ENCODE measurements at places on chromosomes 6 and 20.

- no peak for DNase-seq
Measured at GRCh38 chr6:150764334-150765066, 101.0 kb upstream of the MTHFD1L start.

GRCh38 chr20:51067792-51068191 lies 44.9 kb upstream of the KCNG1 start:
- no peak for DNase-seq

- no peak for DNase-seq
Measured at GRCh38 chr6:87049779-87050178, 45.1 kb downstream of the CGA start.

- DNase-seq, result no peak
Measured at GRCh38 chr20:52918311-52918710, 53.8 kb upstream of the TSHZ2 start.

DNA sequence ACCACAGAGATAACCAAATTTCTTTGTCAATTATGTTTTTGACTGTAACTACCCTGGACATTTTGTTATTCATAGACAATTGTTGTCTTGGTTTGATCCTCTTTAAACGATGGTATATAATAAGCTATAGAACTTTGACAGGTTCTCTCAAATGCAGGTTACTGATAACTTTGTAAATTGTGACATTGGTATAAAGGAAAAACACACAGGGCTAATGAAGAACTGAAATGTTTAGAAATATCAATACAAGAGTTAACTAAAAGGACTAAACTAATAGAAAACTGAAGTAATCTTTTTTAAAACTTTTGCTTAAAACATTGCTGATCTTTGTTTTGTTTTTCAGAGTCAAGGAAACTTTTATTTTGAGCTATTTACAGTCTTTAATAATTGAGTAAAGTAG lies 124.8 kb downstream of the TPBG start:
- DNase-seq, result no peak

DNA sequence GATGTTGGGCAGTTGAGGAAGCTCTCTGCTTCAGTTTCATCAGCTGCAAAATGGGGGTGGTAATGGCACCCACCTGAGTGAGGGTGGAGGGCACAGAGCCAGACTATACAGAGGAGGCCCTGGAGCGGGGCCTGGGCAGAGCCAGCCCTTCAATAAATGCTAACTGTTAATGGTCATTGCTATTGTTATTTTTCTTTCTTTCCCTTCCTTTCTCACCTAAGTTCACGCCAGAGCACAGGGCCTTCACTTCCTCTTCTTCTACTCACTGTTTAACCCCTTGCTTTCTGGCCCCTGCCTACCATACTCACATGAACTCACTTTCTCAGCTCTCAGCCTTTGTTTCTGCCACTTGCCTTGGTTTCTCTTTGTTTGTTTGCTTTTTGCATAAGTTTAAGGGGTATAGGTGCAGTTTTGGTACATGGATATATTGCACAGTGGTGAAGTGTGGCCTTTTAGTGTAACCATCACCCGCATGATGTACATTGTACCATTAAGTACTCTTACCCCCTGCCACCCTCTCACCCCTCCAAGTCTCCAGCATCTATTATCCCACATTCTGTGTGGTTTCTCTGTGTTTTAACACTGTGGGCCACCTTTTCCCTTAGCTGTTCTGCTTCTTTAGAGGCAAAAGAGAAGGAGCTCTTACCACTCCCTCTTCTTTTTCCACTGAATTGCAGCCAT lies 7.5 kb upstream of the RREB1 start:
- DNase-seq, result no peak

DNA sequence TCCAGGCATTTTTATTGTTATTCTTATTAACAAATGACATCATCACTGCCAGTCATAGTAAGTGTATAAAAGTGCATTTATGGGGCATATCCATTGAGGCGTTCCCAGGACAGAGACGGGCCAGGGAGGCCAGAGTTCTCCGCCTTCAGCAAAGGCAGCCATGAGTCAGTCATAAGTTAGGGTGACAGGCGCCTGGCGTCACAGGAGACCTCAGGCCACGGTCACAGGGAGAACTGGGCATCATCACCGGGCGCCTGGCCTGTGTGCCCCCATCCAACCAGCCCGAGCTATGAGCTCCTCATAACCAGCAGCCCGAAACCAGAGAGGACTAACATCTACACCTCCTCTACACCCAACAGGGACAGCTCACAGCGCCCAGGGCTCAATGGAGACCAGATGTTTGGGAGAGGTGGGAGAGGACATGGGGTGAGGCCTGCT lies 259.2 kb downstream of the DLL1 start:
- DNase-seq, result no peak

DNA sequence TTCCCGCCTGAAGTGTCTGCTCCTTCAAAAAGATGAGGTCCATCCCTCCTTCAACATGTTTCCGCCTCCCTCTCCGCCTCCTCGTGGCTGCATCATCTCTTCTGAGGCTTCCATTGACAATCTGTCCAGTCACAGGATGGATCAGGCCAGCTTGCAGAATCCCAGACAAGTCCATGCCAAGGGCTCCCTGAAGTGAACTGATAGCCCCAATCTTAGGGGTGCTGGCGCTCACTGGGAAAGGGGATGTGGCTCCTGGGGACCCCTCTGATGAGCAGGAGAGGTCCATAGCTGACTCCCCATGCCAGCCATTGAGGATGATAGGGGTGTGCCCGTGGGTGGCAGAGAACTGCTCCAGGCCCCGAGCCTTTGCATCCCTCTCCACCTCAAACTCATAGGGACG lies 48.6 kb upstream of the EMILIN3 start:
- no peak for DNase-seq

- no peak for DNase-seq
Measured at GRCh38 chr20:1891263-1892118, 3.7 kb upstream of the SIRPA start.

DNA sequence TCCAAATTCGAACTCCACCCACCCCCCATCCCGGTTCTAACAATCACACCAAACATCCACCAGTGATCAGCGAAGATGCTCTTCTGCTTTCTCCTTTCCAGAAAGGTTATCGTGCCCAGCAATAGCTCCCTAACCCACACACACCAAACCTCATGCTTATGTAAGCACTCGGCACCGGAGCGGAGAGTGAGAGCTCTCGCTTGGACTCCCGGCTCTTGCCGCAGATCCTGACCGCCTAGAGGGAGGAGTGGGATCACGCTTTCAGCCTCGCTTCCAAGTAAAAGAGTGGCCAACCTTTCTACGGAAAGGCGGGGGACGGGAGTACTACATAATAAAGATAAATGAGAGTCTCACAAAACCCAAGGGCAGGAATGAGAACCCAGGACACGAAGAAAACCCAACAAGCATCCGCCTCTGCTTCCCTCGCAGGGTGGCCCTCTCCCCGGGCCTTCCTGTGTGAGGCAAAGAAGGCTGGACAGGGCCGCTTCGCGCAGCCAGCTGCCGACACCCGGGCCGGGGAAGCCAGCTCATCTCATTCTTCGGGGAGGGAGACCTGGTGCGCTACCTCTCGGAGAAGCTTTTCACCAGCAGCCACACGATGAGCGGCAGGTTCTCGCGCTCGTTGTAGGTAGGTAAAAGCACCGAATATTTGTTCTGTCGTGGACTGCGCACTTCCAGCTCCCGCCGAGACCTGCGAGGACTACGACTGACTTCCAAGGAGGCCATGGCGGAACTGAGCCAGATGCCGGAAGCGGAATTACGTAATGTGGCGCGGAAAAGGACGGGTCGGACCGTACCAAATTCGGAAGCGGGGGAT lies at the start of gene DPM1:
Gene DPM1, minus strand, starts transcription at position 735 of the 817 bp plus-strand sequence. Its CDS starts 9 bp downstream, at position 726.
- DNase-seq, result peak; percentile 95

DNA sequence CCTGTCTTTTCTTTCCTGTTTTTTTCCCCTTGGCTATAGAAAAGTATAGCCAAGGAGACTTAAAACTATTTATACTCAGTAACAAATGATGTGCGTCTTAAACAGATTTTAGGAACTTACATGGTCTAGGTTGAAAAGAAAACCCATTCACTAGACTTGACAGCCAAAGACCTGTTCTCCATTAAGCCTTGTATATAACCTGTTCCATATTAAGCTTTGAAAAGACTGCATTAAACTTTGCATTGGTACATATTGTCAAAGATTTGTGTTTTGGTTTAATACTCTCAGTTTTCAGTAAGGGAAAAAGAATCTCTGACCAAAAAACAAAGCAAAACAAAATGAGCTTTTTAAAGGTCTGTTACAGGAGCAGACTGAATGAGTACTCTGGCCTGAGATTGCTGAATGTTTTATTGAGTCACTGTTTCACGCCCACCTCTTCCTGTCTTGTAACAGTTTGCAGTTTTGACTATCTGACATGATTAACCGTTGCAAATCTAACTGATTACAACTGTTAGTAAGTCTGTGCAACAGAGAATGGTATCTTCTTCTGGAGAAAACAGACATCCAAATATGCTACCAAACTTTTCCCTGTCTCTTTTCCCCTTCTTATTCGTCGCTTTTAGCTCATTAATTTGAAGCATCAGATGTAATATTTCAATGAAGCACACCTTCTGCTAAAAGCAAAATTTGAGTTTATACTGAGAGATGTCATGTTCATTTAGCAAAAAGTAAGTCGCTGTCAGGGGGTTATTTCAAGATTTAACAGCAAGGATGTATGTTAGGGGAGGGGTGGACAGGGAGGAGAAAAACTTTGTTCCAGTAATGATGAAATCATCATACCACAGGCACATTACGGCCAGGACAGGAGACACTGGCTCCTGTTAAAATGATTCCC lies 59.1 kb upstream of the SUPT3H start:
- no peak for DNase-seq

- no peak for DNase-seq
Measured at GRCh38 chr20:34871966-34872621, 562 bp downstream of the GGT7 start.

GRCh38 chr6:4287811-4288244 lies 152.5 kb upstream of the ECI2 start:
- no peak for DNase-seq

- DNase-seq, result no peak
Measured at GRCh38 chr6:157644043-157644810, 178.8 kb upstream of the SNX9 start.

GRCh38 chr6:31580807-31581433 lies 1.3 kb downstream of the LTB start:
- DNase-seq, result peak; percentile 69

DNA sequence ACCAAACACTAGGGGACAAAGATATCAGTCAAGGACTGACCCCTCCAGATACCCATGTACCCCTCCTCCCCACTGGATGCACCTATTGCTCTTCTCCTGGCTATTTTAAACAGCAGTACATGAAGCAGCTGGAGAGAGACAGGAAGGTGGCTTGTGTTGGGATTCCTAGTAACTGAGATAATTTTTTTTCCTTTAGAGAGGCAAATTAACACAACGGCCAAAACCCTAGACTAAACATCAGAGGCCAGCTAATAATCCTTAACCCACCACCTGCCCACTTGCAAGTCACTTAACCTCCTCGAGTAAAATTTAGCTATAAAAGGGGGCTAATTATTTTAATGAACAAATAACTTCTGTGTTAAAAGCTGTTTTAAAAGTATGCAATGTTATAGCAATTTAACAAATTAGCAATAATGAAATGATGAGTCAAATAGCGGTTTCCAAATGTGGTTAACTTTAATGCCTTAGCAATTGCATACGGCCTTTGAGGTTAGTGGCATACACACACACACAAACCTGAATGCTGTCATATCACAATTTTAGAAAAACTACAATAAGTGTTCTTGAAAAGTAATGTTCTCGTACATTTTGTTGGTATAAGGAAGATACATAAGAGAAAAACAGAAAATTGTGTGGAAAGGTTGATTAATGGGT lies 151.7 kb downstream of the FRK start:
- no peak for DNase-seq

DNA sequence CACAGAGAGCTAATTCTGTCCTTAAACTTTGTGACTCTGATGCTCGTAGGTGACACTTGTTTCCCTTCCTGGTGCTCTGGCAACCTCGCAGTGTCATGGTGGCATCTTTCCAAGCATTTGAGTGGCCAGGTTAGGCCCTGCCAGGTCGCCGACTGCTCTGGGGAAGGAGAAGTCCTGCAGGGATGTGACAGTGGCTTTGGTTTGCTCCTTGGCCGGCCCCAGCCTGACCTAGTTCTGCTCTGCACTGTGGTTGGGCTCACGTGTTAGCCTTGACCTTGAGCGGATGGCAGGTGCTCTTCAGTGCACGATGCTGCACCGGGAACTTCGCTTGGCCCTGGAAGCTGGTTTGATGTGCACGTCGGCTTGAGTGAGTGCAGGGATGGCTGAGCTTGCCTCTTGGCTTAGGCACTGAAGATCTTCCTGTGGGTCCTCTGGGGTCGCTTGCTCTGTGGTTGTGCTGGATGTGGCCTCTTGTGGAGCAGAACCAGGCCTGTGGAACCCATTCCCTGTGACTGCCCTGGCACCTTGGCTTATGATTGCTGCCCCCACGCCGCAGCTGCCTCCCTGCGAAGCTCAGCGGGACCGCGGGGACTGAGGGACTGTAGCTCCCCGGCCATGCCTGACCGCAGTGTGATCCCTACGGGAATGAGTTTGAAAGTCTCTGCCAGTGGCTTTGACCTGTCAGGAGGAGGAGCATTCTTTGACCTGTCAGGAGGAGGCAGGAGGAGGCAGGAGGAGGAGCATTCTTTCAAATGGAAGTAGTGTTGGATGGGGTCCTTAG lies 8.7 kb downstream of the OSBPL2 start:
- DNase-seq, result no peak

DNA sequence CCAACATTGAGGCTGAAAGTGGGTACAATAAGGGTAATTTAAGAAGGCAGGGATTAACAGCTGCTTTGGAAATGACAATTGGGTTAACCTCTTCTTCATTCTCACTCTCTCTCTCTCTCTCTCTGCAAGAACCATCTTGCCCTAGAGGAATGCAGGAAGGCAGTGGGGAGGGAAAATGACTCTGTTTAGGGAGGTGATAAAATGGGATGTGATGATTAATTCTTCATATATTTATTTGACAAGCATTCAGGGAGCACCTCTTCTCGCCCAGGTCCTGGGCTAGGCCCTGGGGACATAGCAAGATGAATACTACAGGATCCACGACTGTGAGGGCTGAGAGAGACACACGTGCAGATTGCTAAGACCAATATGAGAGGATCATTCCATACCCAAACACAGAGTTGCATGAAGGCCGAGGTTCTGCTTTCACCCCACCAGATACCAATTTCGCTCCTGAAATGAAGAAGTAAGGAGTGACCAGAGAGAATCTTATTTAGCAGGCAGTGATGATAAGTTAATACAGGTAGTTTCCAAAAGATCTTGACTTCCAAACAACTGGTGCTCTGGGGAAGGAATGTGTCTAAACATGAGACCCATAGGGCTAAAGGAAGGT lies 13.3 kb upstream of the PTPN1 start:
- peak; percentile 69 for DNase-seq

DNA sequence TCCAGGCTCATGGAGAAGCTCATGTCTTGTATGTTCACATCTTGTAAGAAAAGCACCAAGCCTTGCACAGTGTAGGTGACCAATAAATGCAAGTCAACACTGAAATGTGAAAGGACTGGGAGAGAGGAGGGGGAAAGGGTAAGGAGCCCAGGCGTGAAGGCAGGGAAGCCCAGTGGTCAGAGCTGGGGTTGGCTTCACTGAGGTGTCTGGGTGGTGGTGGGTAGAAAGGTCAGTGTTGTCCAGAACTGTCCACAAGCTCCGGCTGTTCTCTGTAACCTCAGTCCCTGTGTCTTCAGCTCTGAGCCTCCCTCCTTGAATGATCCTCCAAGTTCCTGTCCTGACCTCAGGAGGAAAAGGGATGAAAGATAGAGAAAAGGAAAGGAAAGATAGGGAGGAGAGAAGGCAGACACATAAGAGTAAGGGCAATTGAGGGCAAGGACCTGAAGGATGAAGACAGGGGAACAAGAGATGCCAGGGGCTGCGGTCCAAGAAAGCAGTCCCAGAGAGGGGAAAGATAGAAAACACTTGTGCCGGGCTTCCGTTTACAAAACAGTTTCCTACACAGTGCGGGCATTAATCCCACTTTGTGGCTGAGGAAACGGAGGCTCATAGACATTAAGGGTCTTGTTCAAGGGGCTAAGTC lies 2.4 kb upstream of the TNXB start:
- DNase-seq, result no peak

Measured in T1000 (cell line).